Amygdala (tissue), 56 donors: ENCODE measurements at places on chromosomes 3 and 15.

DNA sequence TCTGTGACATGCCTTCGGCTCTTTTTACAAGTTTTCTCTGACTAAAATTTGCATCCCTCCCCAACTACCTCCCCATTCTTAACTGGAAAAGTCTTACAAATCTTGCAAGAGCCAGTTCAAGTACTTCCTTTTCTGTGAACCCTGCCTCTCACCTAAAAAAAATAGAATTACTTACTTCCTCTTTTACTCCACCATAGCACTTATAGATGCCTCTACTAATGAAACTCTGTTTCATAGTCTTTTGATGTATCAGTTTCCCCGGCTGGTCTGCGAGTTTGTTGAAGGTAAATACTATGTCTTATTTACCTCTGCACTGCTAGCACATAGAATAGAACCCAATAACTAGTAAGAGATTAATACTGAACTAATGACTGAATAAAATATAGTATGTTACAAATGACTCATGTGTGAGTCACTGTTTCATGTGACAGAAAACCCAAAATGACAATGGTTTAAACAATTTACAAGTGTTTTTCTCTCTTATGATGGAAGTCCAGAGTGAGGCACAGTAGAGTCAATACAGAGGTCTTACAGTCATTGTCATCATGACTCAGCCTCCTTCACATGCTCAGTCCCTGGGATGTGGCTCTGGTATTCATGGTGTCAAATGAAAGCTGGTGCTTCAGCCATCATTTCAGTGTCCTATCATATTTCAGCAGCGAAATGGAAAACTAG lies 393.5 kb downstream of the RSL24D1 start:
- no peak for DNase-seq

GRCh38 chr15:70799667-70800450 lies 36.5 kb upstream of the UACA start:
- no peak for DNase-seq

GRCh38 chr3:161149529-161149928 lies 44.4 kb upstream of the B3GALNT1 start:
- DNase-seq, result no peak

- peak; percentile 88 for DNase-seq
Observed at GRCh38 chr3:174440741-174441587, 418.2 kb upstream of the NAALADL2 start.

GRCh38 chr3:14959359-14959943 lies 12.1 kb downstream of the NR2C2 start:
- no peak for DNase-seq

- DNase-seq, result no peak
Observed at GRCh38 chr3:12343047-12343501, 54.2 kb downstream of the PPARG start.

GRCh38 chr3:148931574-148931973 lies 59.8 kb upstream of the GYG1 start:
- DNase-seq, result no peak

DNA sequence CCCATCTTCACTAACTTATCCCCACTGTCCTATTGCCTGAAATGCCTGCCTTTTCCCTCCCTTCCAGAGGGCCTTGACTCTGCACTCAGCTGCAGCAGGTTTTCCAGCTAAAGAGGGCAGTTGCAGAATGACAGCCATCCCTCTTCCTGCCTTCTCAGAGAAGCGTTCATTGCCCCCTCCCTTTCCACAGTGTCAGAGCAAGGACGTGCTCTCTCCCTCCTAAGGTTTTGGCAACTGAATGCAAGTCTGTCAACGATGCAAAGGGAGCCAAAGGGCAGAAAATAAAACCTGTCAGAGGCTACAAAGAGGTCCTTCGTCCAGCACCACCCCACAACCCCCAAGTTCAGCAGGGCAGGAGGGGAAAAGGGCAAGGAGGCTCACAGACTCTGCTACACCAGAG lies 230.1 kb upstream of the THBS1 start:
- DNase-seq, result no peak

GRCh38 chr3:143146486-143147274 lies 27.1 kb downstream of the CHST2 start:
- no peak for DNase-seq

DNA sequence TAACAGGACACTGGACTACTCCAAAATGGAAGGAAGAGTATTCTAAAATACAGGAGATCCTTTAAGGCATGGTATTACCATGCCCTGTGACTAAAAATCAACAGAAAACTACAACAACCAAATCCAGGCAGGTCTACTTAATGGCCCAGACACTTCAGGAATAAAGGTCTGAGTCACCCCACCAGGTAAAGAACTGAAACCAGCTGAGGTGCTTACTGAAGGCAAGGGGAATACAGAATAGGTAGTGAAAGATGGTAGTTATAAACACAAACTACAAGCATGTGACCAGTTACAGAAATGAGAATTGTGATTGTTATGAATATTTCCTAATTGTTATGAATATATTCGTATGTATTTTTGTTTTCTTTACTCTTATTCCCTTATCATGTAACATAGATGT lies 13.4 kb downstream of the IFT57 start:
- DNase-seq, result no peak

GRCh38 chr3:10244009-10244408 lies 4.2 kb upstream of the TATDN2 start:
- no peak for DNase-seq

DNA sequence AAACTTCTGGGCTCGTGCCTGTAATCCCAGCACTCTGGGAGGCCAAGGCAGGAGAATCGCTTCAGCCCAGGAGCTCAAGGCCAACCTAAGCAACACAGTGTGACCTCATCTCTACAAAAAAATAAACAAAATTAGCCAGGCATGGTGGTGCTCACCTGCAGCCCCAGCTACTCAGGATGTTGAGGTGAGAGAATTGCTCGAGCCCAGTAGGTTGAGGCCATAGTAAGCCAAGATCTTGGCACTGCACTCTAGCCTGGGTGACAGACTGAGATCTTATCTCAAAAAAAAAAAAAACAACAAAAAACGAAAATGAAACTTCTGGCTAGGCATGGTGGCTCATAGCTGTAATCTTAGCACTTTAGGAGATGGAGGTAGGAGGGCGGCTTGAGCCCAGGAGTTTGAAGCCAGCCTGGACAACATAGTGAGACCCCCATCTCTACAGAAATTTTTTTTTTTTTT lies 53.7 kb downstream of the PIK3CB start:
- DNase-seq, result no peak

DNA sequence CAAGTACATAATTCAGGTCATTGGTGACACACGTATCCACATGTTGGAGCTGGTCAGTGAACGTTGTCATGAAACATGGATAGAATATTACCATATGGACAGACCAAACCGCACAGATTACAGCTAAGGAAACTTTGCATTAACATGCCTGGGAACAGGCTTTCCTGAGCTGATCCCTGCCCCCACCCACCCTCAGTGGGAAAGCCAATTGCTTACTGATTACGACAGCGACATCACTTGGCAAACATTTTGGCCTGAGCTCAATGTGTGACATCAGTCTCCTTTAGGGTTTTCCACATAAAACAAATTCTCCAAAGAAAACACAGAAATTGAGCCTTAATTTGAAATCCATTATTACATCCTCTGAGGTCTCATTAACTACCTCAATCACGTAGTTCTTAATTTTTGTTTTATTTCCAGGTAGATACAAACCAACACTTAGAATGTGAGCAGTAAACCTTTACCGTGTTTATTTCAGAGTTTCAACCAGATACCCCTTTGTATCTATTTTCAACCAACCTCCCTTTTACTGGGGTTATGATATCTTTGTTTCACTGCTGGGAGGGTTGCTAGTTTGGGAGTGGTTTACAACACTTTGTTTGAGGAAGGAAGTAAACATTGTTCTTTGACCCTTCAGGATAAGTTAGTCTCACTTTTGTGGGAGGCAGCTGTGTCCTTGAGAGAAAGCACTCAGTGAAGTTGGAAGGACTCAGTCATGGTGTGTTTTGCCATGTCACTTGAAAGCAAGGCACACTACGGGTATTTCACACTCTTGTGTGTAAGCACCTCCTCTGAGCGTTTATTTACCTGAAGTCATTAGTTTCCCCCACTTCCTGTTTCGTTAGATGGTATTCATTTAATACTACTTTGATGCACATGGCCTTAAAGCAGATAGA lies 103.1 kb downstream of the CMSS1 start:
- DNase-seq, result peak; percentile 12

DNA sequence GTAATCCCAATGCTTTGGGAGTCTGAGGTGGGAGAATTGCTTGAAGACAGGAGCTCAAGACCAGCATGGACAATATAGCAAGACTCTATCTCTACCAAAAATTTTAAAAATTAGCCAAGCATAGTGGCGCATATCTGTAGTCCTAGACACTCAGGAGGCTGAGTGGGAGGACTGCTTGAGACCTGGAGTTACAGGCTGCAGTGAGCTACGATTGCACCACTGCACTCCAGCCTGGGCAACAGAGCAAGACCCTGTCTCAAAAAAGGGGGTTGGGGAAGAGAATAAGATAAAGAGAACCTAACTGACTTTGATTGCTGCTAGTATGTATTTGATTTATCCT lies 755 bp downstream of the CD200R1 start:
- DNase-seq, result no peak

- DNase-seq, result peak; percentile 69
Observed at GRCh38 chr3:64687781-64688604, at the start of gene ADAMTS9. Gene ADAMTS9, minus strand, starts transcription at chr3:64688000. Its CDS starts 343 bp downstream, at chr3:64687657.

- no peak for DNase-seq
Observed at GRCh38 chr3:152276681-152277080, 8.0 kb downstream of the MBNL1 start.

DNA sequence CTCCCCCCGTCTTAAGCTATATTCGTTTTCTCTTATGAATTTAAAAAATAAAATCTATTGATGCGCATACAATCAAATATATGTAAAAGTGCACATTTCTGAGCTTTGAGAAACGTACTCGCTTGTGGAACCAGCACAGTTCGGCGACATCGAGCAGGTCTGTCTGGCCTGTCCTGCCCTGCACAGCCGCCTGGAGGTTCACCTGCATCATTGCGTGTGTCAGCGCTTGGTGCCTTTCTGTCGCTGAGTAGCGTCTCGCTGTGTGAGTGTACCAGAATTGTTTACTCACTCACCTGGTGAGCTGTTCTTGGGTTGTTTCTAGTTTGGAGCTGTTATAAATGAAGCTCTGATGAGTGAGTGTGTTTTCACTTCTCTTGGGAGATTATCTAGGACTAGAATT lies 104.0 kb downstream of the VGLL4 start:
- no peak for DNase-seq

- DNase-seq, result no peak
Observed at GRCh38 chr15:68217341-68217740, 12.2 kb downstream of the CLN6 start.

GRCh38 chr3:170470063-170471016 lies 51.7 kb downstream of the CLDN11 start:
- peak; percentile 18 for DNase-seq

DNA sequence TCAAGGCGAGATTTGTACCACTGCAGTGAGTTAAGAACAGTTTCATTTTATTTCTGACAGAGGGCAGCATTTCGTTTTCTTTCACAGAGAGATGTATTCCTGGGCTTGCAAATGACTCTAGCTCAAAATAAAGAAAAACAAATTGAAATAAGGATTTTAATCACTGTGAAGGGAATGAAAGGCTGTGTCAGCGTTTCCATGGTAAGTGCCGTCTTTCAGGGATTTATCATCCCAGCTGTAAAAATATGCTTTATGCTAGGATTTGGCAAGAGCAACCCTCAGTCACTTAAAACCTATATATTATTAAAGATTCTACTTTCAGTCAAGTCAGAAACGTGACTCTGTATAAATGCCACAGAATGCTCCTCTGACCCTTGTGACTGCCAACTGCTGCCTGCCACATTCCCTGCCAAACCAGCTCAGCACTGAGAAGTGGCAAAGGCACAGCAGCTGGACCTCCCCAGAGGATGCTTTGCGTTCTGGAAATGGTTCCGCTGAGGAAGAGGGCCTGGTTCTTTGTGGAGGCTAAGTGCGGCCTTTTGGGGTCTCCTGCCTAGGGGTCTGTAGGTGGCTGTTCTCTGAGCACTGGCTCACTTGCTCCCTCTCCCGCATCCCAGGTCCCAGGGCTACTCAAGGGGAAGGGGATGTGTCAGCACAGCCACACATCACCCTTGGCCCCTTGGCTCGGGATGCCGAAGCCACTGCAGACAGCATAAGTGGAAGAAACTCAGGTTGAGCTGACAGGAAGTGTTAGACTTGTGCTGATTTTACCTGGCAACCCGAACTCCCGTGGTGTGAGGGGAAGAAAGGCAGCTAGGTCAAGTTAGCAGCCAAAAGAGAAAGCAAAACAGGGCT lies 56.6 kb upstream of the POMGNT2 start:
- no peak for DNase-seq

DNA sequence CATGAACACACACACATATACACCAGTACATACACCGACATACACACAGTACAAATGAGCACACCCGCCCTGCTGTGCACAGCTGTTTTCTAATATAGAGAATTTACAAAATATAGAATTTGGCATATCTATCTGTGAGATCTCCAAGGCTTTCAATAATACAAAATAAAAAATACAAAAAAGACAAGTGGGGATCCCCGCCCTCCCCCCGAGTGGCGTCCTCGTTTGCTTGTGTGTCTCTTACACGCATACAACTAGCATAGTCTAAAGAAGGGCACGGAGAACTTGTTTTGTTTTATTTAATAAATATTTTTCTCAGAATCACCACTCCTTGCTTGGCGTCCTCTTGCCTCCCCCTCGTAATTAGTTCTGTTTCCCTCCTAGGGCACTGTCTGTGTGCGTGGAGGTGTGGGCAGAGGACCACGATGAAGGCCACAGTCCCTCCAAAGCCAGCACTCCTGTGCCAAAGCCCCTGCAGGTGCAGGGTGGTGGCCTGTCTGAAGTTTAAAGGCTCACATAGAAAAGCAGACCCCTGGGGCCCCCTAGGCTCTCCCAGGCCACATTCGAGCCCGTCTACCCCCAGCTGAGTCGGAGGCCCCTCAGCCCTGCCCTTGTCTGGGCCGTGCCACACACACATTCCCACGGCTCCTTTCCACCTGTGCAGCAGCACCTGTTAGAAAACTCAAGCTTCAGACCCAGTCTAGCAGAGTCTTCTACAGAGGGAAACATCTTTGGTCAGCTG lies 82.1 kb downstream of the SEC22A start:
- DNase-seq, result no peak

DNA sequence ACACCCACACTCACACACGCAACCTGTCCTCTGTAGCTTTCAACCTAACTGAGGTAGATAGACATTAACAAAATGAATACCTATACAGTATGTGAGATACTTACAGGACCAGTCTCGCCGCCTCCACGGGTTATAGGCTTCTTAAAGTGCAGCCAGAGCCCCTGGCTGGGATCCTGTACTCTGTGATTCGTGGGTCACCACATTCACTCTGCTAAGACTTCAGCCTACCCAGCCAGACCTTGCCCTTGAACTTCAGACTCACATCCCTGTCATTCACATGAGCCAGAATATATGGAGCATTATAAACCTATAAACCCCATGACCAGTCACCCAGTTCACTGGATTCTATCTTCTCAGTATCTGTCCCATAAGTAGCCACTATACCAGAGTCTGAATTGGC lies 1.4 kb downstream of the DLEC1 start:
- DNase-seq, result no peak

DNA sequence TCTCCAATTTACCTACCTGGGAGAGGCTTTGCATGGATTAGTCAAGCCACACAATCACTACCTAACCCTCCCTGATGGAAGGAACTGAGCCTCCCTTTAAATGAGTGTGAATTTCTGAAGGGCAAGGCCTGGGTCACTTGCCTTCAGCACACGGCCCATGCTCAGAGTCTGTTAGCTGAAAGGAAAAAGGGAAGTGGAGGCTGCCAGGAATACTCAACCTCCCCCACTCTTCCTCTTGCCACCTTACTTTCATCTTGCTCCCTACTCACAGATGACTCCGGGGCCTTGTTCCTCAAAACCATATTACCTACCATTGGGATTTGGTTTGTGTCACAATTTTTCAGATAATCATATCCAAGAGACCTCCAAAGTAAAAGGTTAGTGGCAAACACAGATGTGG lies 220.0 kb downstream of the ABHD5 start:
- DNase-seq, result no peak
